ENCODE measurements at places on chromosomes 1 and 21.

DNA sequence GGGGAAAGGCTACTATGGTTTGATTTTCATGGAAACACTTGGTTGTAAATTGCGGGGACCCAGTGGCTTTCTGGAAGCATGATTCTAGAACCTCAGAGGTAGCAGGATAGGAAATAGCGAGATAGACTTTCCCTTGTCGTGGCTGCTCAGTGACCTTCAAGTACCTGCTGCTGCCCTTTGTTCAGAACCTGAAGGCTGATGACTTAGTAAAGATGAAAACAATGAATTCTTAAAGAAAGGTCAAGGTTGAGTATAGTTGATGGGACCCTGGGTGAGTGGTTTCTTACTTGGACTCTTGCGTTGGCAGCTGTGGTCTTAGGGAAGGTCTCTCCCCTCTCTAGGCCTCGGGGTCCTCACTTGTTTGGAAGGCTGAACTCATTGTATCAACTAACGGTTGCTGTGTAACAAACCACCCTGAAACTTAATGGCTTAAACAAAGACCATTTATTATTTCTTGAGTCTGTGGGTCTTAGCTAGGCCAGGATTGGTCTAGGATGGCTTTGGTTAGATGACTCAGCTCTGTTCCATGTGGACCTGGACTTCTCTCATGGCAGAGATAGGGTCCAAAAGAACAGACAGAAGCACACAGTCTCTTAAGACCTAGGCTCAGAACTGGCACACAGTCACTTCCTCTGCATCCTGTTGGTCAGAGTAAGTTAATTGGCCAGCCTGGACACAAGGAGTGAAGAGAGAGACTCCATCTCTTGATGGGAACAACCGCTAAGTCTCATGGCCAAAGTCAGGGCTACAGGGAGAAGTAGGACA lies 89.2 kb upstream of the SELENON start:
- no peak for DNase-seq

GRCh38 chr1:154213274-154213673 lies 7.1 kb upstream of the CFAP141 start:
- no peak for DNase-seq

DNA sequence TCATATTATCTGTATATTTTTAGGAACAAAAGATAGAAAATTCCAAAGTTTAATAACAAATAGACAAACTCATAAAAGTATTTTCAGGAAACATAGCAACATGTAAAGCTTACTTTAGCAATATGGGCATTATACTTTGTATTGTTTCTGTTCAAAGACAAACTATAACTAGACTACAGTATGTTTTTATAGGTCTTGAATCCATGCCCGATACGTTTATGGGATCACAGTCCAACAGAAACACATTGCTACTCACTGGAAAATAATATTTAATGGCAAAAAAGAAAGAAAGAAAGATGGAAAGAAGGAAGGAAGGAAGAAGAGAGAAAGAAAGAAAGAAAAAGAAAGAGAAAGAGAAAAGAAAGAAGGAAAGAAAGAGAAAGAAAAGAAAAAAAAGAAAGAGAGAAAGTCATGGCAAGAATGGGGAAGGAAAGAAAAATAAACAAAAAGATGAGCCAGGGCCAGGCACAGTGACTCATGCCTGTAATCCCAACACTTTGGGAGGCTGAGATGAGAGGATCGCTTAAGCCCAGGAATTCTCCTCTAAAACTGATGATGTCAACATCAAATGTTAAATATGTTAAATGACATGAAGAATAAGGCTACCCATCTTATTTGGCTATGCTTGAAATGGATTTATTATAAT lies 32.7 kb downstream of the TM2D1 start:
- no peak for DNase-seq

GRCh38 chr1:83520797-83521196 lies 478.1 kb downstream of the TTLL7 start:
- no peak for DNase-seq

DNA sequence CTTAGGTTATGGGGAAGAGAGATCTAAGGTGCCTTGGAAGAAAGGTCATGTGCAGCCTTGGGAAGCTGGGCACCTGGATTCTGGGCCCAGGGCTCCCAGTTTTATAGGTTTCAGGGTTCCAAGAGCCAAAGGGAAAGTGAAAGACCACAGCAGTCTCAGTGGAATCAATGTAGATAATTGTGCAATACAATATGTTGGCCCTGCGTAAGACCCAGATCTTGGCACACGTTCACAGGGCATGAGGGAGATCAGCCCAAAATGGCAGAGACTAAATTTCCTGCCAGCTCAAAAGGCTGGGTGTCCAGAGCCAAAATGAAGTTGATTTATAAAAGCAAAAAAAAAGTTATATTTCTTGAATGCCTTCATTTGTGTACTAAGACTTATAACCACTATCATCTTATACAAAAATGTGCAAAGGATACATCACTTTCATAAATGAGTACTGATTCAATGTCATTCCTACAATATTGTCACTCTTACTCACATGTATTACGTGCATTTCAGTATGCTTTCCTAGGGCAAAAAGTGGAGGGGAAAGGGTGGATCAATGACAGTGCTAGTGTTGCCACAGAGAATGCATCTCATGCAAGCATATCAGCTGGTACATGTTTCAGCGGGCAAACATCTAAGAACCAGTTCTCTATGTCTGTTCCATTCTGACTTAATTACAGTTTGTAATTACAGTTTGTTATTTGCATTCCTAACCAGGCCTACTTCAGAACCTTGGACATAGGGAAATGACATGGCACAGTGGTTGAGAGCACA lies 22.5 kb upstream of the NPL start:
- no peak for DNase-seq

DNA sequence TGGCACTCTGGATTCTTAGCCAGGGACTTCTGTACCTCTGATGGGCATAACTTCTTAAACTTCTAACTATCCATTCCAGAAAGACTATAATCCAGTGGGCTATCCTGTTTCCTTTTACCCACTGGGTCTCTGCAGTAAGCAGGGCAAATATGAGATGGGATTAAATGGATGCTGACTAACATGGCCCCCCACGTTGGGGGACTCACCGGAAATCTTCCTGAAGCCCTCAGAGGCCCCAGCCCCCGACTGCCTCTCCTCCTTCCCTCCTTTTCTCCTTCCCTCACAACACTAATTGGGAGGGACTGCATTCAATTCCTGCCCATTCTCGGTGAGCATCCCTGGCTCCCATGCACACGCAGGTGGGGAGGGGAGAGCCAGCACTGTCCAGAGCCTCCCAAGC lies 70.1 kb downstream of the SSBP3 start:
- no peak for DNase-seq

- DNase-seq: no peak
Measured at GRCh38 chr1:8595941-8596340, 221.5 kb downstream of the RERE start.

GRCh38 chr1:10622910-10623685 lies 148.3 kb downstream of the PEX14 start:
- peak; percentile 18 for DNase-seq
